Activated CD4-positive, alpha-beta T cell treated with anti-CD3 and anti-CD28 coated beads, Interleukin-2, amount 10 ng/mL, durations not matched to agents 7 days and 5 days (primary cell): ENCODE measurements at places on chromosomes 2 and 18.

GRCh38 chr18:57744211-57744694, 58.9 kb downstream of the ATP8B1 start:
- DNase-seq, result no peak

DNA sequence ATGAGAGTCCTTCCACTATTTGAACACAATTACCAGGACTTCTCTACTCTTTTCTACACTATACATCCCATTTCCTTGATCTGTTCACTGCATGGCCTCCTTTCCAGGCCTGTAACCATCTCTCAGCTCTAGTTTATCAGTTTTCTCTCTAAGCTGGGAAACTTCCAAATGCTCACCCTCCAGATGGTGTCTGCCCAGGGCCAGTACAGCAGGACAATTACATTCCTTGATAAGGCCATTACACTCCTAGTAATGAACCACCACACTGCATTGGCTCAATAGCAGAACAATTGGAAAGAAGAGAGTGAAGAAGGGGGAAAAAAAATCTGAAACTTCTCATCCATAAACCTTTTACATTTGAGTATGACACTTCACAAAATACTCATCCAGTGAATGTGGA, 359.1 kb downstream of the ALK start:
- DNase-seq, result no peak

DNA sequence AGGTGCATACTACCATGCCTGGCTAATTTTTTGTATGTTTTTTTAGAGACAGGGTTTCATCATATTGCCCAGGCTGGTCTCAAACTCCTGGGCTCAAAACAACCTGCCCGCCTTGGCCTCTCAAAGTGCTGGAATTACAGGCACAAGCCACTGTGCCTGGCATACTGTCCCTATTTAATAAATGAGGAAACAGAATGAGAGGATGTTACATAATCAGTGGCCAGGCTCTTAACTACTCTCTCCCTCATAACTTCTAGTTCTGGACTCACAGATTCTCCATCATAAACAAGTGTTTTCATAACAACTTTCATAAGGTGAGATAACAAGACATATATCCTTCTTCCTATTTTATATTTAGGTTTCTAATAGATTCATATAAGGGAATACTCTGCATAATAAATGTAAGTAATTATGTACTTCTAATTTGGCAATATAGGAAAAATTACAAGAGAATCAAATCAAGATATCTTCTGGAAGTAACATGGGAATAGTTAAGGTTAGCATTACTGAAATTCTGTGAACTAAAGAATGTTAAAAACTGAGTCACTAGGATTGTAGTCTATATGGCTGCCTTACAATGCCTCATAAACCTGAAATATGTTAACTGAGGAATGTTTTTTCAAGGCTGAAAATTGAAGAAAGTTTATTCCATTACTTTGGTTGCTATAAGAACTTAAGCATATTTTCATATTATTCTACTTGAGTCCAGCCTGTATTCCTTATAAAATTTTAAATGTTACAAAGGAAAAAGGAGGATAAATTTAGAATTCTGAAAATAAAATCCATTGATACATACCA, 71.3 kb downstream of the SLC25A12 start:
- no peak for DNase-seq

- no peak for DNase-seq
These were observed 285.9 kb downstream of the NDUFA10 start for GRCh38 chr2:239739206-239739605.
